ENCODE measurements at places on chromosomes 12 and 14.
A peak's percentile ranks its signal among the peaks of the same experiment; 100 is the strongest.

GRCh38 chr12:118946256-118946655, 35.1 kb upstream of the SRRM4 start:
- DNase-seq: no peak

GRCh38 chr12:57800965-57801364, 17.6 kb downstream of the AVIL start:
- no peak for DNase-seq

- no peak for DNase-seq
Observed at GRCh38 chr12:111901182-111901581, 59.2 kb downstream of the MAPKAPK5 start.

DNA sequence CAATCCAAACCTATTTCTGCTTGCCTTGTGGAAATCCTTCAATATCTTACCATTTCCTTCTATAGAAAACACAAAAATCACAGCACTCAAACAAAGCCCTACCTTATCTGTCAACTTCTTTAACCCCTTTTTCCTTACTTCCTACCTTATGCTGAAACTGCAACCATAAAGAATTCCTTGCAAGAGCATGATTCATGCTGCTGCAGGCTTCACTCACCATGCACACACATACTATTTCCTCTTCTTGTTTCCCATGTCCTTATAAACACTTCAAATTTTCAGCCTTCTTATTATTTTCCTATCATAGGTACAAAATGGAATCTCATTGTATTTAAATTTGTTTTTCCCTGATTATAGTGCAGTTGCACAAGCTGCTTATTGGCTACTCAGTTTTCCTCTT, 23.3 kb downstream of the LMNTD1 start:
- DNase-seq: peak; percentile 52

GRCh38 chr14:52711666-52712065, 4.7 kb downstream of the PSMC6 start:
- DNase-seq: peak; percentile 15
